ENCODE measurements at places on chromosomes 4 and X.

DNA sequence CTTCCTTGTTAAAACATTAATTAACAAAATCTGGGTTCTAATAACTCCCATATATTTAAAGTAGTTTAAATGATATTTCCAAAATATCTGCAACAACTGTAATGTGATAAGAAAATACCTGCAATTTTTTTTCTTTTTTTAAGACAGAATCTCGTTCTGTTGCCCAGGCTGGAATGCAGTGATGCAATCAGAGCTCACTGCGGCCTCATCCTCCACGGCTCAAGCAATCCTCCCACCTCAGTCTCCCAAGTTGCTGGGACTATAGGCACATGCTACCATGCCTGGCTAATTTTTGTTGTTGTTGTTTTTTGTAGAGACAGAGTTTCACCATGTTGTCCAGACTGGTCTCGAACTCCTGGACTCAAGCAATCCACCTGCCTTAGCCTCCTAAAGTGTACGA is 45.7 kb upstream of the NSUN7 start:
- no peak for DNase-seq

- DNase-seq = no peak
Measured at GRCh38 chrX:129690435-129690834, 35.7 kb upstream of the APLN start.

- no peak for DNase-seq
Measured at GRCh38 chrX:17674601-17675000, 62.7 kb upstream of the SCML1 start.

DNA sequence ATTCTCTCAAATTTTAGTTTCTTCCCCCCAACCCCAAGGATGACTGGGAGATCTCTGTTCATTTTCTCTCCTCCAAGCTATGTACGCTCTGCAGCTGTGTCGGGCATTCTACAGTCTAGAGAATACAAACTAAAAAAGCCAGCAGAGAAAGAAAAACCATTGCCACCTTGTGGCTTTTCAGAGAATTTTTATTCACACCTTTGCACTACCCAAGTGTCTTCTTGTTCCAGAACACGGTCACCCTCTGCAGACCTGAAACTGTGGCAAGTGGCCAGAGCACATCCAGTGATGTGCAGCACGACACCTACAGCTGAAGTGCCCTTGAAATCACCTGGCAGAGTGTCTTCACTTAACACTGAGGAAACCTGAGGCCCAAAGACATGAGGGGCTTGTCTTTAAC is 68.6 kb downstream of the CHST7 start:
- DNase-seq = no peak

DNA sequence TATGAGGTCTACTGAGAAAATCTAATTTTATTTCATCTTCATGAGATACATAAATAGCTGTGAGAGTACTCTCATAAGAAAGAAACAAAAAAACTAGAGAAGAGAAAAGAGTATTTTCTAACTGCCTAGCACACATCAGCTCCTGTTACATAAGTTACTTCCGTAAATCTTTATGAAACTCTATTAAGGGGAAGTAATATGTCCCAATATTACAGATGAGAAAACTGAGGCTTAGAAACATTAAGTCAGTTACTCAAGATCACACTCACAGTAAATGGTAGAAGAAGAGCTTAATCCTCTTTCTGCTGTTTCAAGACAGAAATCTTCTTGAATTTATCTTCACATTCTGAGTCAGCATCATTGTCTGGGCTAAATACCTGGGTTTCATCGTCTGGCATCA is 164.1 kb downstream of the DTHD1 start:
- DNase-seq = no peak

DNA sequence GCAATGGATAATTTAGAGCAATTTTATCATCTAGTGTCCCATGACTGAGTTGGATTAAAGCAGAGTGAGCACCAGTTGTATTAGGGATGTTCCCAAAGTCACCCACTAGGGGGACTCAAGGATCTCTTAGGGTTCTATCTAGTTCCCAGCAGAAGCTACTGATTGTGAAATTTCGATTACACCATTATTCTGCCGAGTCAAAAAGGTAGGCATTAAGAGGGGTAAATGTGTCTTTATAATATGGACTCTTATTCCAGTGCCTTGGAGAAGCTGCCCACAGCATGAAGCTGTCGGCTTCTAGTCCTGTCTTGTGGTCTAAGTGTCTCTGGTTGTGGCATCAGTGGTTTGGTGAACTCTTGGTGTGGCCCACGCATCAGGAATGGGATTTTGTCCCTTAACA is 53.3 kb downstream of the RGS12 start:
- peak; percentile 48 for DNase-seq

- peak; percentile 93 for DNase-seq
Measured at GRCh38 chr4:155376387-155377268, at the start of gene MAP9. Gene MAP9, minus strand, starts transcription at chr4:155376965. Its CDS starts 1,115 bp downstream, at chr4:155375850.

- no peak for DNase-seq
Measured at GRCh38 chr4:105139646-105140045, 7.0 kb upstream of the TET2 start.

DNA sequence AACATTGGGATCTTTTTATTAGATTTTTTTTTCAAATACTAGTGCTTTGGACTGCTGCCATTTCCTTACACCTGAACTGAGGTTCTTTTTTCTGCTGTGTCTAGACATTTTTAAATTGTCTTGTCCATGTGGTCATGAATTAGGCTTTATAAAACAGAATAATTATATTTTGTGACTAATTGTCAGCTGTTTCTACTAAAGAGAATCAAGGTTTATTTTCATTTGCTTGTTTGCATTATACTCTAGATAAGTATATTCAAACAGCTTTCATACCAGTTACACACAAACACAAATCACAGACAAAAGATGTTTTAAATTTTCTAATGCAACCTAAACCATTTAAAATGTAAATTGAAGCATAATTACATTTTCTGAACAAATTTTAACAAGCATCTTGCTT is 194.7 kb downstream of the GALNTL6 start:
- DNase-seq = no peak

- no peak for DNase-seq
Measured at GRCh38 chrX:134682081-134682480, 23.8 kb upstream of the PLAC1 start.

- DNase-seq = no peak
Measured at GRCh38 chrX:45322382-45322781, 121.7 kb upstream of the DIPK2B start.

- no peak for DNase-seq
Measured at GRCh38 chr4:151743128-151743854, 17.5 kb downstream of the GATB start.

DNA sequence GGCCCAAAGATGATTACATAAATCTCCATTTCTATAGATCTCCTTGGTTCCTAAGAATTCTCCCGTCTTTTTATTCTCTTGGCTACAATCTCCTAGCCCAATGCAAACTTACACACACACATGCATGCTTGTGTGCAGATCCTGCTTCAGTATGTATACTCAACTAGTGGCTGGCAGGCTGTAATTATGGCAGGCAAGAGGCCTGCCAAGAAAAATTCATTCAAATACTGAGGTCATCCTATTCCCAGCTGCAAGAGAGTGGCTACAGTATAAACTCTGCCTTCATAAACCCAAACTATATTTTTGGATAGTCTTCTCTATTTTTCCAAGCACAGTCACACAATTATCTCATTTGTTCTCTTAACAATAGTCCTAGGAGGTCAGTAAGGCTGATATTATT is 95.2 kb downstream of the SHROOM4 start:
- no peak for DNase-seq

GRCh38 chr4:142040043-142040442 is 403.7 kb downstream of the IL15 start:
- DNase-seq = no peak
